H1 (cell line): ENCODE measurements at places on chromosomes 6 and 20.

- H3K4me1 ChIP-seq: no peaks in the 10 kb centered on the region
- H3K27ac ChIP-seq: no peak overlapping the region
- H3K36me3 ChIP-seq: no peaks in the 10 kb centered on the region
- H3K27me3 ChIP-seq: no peaks in the 10 kb centered on the region
- no peak for DNase-seq
- no peak overlapping the region for H3K4me3 ChIP-seq
These were observed 107.4 kb downstream of the B3GAT2 start for GRCh38 chr6:70849348-70850069.

GRCh38 chr6:35178932-35179832 lies 34.6 kb upstream of the SCUBE3 start:
- no peaks in the 10 kb centered on the region for H3K36me3 ChIP-seq
- peaks cover 14% of the 10 kb centered on the region for H3K27me3 ChIP-seq
- H3K4me1 ChIP-seq: no peaks in the 10 kb centered on the region
- no peak for DNase-seq
- no peak overlapping the region for H3K27ac ChIP-seq

- H3K27ac ChIP-seq: no peak overlapping the region
- DNase-seq: no peak
- no peaks in the 10 kb centered on the region; the same call in 1 of the 2 replicates for H3K4me1 ChIP-seq
- H3K27me3 ChIP-seq: no peaks in the 10 kb centered on the region
- no peaks in the 10 kb centered on the region for H3K36me3 ChIP-seq
These were observed 18.0 kb downstream of the ATP9A start for GRCh38 chr20:51750037-51750769.

DNA sequence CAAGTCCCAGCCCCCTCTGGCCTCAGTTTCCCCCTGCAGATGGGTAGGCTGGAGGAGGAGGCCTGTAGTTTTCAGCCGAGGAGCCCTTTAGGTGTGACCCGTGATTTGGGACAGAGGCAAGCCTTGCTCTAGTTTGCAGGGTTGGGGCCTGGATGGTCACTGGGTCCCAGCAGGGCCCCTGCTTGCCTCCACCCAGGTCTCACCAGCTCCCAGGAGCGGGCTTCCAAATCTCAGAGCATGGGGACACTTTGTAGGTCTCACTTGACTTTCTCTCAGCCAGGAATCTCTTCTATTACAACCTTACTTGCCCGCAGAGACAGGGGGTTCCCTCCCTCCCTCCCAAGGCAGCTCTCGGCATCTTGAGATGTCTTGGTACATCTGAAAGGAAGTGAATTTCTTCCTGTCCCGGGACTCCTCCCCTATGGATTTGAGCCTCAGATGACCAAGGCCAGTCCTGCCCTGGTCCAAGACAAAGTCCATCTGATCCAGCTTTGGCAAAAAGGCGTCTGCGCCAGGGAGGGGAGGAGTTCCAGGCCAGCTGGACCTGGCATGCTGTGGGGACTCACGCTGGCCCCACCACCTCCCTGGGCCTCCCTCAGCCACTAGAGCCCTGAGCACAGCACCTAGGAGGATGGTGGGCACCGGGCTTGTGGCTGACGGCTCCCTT lies 47.4 kb downstream of the SRC start:
- no peak for DNase-seq
- H3K4me3 ChIP-seq: no peak overlapping the region
- H3K27me3 ChIP-seq: no peaks in the 10 kb centered on the region
- no peaks in the 10 kb centered on the region; the same call in 1 of the 2 replicates for H3K36me3 ChIP-seq
- H3K27ac ChIP-seq: no peak overlapping the region

DNA sequence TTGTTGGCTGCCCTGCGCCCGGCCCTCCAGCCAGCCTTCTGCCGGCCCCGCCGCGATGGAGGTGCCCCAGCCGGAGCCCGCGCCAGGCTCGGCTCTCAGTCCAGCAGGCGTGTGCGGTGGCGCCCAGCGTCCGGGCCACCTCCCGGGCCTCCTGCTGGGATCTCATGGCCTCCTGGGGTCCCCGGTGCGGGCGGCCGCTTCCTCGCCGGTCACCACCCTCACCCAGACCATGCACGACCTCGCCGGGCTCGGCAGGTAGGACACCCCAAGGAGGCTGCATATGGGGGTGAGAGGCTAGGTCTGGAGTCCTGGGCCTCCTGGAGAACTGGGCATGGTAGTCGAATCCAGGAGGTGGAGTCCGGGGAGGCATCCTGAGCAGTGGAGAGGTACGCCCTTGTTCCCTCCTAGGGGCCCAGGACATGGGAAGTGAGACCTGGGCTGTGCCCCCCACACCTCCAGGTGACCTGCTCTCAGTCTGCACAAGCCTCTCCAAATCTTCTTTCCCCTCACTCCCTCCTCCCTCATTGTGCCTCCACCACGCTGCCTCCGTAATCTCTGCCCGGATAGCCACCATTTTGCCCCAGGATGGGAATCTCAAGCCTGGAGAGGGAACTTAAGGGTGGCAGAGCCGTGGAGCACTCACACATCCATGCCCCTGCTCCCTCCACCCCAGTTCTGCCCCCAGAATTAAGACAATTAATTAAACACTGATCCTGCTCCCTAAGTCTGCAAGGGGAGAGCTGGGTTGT lies 541 bp downstream of the CDC25B start:
- no peak for DNase-seq
- H3K27ac ChIP-seq: no peak overlapping the region; the same call in 1 of the 2 replicates
- H3K36me3 ChIP-seq: peaks cover 5% of the 10 kb centered on the region
- no peaks in the 10 kb centered on the region for H3K27me3 ChIP-seq
- peaks cover 34% of the 10 kb centered on the region for H3K4me1 ChIP-seq
- H3K4me3 ChIP-seq: peak overlapping the region; percentile 68

- no peak overlapping the region for H3K27ac ChIP-seq
- H3K27me3 ChIP-seq: no peaks in the 10 kb centered on the region
- H3K4me3 ChIP-seq: no peak overlapping the region
- H3K36me3 ChIP-seq: peaks cover 38% of the 10 kb centered on the region
- no peak for DNase-seq
These were observed 10.8 kb downstream of the DDX27 start for GRCh38 chr20:49230021-49230420.

GRCh38 chr20:16982091-16982726 lies 234.1 kb downstream of the OTOR start:
- H3K27ac ChIP-seq: no peak overlapping the region
- H3K27me3 ChIP-seq: no peaks in the 10 kb centered on the region
- no peak for DNase-seq
- no peaks in the 10 kb centered on the region for H3K4me1 ChIP-seq
- no peaks in the 10 kb centered on the region for H3K36me3 ChIP-seq

DNA sequence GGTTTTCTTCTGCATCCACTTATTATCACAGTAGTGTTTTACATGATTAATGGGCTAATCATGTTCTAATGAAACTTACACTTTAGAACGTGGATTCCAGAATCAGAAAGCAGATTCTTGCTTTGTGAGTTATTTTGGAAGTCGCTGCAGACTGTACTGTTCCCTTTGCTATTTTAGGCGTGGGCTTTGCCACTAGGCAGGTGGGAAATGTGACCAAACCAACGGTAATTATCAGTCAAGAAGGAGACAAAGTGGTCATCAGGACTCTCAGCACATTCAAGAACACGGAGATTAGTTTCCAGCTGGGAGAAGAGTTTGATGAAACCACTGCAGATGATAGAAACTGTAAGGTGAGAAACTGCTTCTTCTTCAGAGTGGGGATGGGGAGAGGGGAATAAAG lies 598 bp downstream of the FABP7 start:
- H3K4me3 ChIP-seq: no peak overlapping the region
- H3K36me3 ChIP-seq: no peaks in the 10 kb centered on the region
- no peak for DNase-seq
- no peaks in the 10 kb centered on the region for H3K27me3 ChIP-seq
- H3K27ac ChIP-seq: no peak overlapping the region
- H3K4me1 ChIP-seq: peaks cover 8% of the 10 kb centered on the region

DNA sequence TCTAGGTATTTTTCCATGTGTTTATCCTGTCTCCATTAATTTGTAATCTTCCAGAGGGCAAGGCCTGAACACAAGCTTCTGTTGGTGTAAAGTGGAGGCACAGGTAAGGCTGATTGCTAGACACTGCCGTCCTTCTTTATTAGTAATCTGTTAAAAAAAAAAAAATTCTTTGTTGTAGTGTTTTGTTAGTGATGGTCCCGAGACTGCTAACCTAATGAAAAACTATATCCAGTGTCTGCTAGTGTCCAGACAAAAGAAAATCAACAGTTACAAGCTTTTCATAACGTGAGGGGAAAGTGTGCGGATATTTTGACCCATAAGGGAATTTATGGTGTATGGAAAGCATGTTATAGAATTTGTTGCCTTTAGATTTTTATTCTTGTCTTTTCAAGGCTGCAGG lies 4.2 kb upstream of the HIVEP1 start:
- no peaks in the 10 kb centered on the region for H3K27me3 ChIP-seq
- DNase-seq: no peak
- H3K4me1 ChIP-seq: no peaks in the 10 kb centered on the region
- H3K36me3 ChIP-seq: no peaks in the 10 kb centered on the region
- H3K27ac ChIP-seq: no peak overlapping the region

DNA sequence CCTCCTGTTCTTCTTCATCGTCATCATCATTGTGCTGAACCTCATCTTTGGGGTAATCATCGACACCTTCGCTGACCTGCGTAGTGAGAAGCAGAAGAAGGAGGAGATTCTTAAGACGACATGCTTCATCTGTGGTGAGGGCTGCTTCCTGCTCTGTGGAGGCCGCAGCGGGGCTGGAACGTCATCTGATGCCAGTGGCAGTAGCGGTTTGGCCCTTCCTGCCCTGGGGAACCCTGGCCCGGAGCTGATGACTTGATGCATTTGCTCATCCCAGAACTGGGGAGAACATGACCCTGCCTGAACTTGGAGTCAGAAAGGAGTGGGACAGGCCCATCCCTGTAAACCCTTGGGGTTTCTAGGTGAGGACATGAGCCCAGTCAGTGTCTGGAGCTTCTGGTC lies 18.7 kb downstream of the UQCC2 start:
- H3K4me3 ChIP-seq: no peak overlapping the region
- no peak for DNase-seq
- H3K4me1 ChIP-seq: no peaks in the 10 kb centered on the region; the same call in none of the 2 replicates
- peaks cover 26% of the 10 kb centered on the region for H3K36me3 ChIP-seq
- no peaks in the 10 kb centered on the region for H3K27me3 ChIP-seq

DNA sequence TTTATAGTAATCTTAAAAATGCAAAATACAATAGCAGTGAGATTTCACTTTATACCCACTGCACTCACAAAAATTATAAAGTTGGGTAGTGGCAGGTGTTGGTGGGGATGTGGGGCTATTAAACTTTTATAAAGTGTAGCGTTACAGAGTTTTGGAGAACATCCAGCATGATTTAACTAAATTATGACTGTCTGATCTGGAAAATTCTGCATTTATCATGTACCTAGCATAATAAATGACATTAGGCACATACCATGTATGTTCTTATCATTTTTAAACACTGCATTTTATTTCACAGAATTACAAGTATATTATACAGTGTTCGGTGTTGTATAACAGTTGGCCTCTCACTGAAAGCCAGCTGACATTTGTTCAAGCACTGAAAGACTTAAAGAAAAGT lies 169.9 kb downstream of the ADGB start:
- H3K27ac ChIP-seq: no peak overlapping the region
- no peaks in the 10 kb centered on the region for H3K36me3 ChIP-seq
- no peak for DNase-seq
- H3K4me1 ChIP-seq: no peaks in the 10 kb centered on the region
- no peaks in the 10 kb centered on the region for H3K27me3 ChIP-seq

GRCh38 chr6:117446861-117447260 lies 21.1 kb upstream of the ROS1 start:
- no peak overlapping the region for H3K27ac ChIP-seq
- no peaks in the 10 kb centered on the region for H3K36me3 ChIP-seq
- peaks cover 5% of the 10 kb centered on the region; the same call in 1 of the 2 replicates for H3K4me1 ChIP-seq
- DNase-seq: no peak
- H3K4me3 ChIP-seq: no peak overlapping the region

DNA sequence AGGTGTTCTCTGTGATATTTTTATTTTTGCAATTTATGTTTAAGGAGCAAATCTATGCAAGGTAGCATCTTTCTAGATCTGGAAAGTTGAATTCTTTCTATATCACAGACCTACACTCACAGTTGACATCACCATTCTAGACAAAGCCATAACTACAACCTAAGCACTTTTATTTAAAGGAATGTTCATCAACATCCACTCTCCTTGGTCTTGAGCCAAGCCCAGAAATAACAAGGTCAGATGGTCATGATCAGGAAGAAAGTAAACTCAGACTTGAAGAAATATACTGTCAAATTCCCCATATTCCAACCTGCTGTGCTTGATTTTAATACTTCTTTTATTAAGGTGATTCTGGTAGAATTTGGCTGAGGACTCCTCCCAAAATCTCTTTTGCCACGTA lies 32.2 kb downstream of the MMUT start:
- H3K36me3 ChIP-seq: peaks cover 4% of the 10 kb centered on the region; the same call in 1 of the 2 replicates
- H3K4me1 ChIP-seq: no peaks in the 10 kb centered on the region
- DNase-seq: no peak
- H3K27me3 ChIP-seq: no peaks in the 10 kb centered on the region
- no peak overlapping the region for H3K4me3 ChIP-seq

DNA sequence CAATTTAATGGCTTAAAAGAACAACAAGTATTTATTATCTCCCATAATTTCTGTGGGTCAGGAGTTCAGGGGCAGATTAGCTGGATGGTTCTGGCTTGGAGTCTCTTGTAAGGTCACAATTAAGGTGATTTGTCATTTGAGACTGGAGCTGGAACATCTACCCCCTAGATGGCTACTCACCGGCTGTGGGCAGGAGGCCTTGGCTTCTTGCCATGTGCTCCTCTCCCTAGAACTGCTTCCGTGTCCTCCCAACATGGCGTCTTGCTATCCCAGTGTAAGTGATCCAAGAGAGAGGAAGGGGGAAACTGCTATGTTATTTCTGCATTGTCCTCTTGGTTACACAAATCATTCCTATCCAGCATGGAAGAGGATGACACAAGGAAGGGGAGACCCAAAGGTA lies 210.2 kb upstream of the ECI2 start:
- H3K27ac ChIP-seq: no peak overlapping the region
- DNase-seq: no peak
- H3K4me1 ChIP-seq: no peaks in the 10 kb centered on the region
- no peaks in the 10 kb centered on the region for H3K27me3 ChIP-seq
- no peaks in the 10 kb centered on the region for H3K36me3 ChIP-seq

GRCh38 chr6:136232701-136233100 lies 17.4 kb downstream of the MTFR2 start:
- no peaks in the 10 kb centered on the region; the same call in 1 of the 2 replicates for H3K36me3 ChIP-seq
- H3K4me3 ChIP-seq: no peak overlapping the region
- no peaks in the 10 kb centered on the region for H3K27me3 ChIP-seq
- H3K4me1 ChIP-seq: no peaks in the 10 kb centered on the region
- no peak for DNase-seq

- H3K27me3 ChIP-seq: no peaks in the 10 kb centered on the region
- DNase-seq: no peak
- no peaks in the 10 kb centered on the region for H3K4me1 ChIP-seq
These were observed 422.7 kb downstream of the TFAP2B start for GRCh38 chr6:51241376-51241775.

- H3K4me1 ChIP-seq: no peaks in the 10 kb centered on the region
- no peaks in the 10 kb centered on the region for H3K27me3 ChIP-seq
- H3K27ac ChIP-seq: no peak overlapping the region
- DNase-seq: peak; percentile 40
- no peak overlapping the region for H3K4me3 ChIP-seq
These were observed 126.3 kb downstream of the PRND start for GRCh38 chr20:4848041-4848440.
